ENCODE measurements at places on chromosomes 16 and 17.

DNA sequence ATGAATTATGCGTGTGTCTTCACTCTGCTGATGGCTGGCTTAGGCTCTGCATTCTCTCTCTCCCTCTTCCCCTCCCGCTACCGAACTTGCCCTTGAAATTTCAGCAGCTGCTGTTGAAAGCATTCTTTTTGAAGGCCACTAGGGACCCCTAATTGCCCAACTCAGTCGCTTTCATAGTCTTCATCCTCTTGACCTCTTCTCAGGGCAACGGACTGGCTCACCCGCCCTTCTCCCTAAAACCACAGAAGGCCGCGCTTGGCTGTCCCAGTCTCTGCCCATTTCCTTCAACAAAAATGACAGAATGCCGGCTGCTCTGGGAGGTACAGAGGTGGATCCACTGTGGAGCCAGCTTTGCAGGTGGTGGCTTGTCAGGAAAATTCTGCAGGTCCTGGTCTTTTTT is 21.0 kb upstream of the FMNL1 start:
- DNase-seq = no peak

GRCh38 chr16:89439659-89440058 is 50.7 kb downstream of the ANKRD11 start:
- DNase-seq = no peak

DNA sequence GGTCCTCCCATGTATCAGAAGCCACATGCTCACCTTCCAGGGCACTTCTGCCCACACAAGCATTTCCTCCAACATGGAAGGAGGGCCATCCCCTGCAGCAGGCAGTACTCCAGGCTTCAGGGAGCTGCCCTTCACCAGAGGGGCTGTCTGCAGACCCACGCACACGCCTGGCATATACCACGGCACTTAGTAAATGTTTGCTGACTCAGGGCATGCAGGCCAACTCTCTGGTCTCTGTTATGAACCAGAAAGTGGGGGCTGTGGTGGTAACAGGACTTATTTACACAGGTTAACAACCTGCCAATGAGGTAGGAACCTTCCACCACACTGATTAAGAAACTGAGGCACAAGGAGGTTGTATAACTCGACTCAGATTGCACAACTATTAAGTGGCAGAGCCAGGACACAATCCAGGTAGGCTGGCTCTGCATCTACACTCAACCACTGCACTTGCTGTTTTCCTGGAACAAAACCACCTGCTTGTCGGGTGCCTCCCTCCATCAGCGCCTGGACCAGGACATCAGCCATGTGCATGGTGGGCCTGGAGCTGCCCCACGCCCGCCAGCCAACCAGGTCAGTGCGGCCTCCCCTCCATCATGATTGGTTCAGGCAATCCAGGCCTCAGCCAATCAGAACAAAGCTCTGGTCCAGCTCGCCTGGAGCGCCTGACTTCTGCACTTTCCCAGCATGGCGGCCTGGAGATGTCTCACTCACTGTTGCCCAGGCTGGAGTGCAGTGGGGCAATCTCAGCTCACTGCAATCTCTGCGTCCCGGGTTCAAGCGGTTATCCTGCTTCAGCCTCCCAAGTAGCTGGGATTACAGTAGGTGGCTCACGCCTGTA is 19.2 kb downstream of the ACTG1 start:
- DNase-seq = no peak

- no peak for DNase-seq
Observed at GRCh38 chr16:8867932-8868415, 832 bp downstream of the CARHSP1 start.

GRCh38 chr16:77064037-77064436 is 127.0 kb upstream of the MON1B start:
- no peak for DNase-seq
